ENCODE measurements at places on chromosomes 13 and 19.

DNA sequence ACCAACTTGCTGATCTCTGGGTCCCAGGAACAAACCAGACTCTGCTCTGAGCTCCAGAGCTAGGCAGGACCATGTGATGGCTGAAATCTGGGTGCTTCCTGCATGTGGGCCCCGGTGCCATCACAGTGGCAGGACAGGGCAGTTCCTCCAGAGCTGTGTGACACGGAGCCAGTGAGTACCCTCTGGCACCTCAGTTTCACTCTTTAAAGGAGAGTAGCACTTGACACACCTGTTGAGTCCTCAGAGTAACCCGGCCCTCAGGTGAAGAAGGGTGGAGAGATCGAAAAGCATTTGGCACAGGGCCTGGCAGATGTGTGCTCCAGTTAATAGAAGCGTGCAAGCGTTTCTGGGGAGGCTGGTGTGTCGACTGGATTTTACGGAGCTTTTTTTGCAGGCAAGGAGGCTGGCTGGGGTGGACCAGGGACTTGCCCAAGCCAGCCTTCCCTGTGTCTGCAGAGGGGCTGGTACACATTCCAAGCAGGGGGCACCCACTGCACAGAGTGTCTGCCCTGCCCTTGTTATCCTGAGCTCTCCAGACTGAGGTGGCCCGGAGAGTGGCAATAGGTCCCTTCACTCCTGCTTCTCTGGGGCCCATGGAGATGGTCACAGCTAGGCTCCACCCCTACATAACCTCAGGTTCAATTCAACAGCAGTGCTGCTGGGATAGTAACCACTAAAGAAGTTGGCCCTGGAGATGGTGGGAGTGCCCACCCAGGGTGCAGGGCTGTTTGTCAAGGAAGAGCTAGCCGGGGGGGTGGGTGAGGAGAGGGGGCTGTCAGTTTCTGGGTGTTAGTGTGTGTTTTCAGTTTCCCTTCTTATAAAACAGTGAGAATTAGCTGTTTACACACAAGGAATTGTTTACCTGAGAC is 8.3 kb downstream of the RPS19 start:
- DNase-seq, result no peak

- DNase-seq, result no peak
Observed at GRCh38 chr19:49165865-49166301, 8.3 kb downstream of the TRPM4 start.

DNA sequence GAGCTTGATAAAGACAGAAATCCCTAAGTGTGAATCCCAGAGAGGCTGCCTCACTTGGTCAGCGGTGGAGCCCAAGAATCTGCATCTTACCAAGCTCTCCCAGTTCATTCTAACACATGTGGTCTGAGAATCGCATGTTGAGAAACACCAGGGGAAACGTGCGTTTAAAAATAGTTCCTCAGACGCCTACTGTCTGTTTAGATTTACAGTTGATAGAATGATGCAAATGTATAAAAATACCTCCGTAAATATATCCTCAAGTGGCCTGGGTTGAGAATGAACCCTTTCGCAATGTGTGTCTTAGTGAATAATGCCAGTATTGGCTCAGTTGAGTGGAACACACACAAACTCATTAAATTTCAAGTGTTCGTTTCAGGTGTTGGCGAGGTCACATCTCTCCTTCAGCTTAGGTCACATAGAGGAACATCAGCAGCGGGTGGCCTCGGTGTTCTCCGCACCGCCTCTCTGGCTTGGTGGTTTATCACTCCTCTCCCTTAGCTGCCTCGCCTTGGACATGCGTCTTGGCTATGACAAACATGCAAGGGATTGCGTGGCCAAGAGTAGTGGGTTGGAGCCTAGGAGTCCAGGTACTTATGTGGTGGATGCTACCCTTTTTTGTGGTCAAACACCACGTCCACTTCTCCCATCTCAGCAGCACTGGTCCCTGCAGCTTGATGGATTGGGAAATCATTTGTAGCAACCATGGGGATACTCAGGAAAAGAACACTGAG is 117.6 kb upstream of the SPATA13 start:
- no peak for DNase-seq

DNA sequence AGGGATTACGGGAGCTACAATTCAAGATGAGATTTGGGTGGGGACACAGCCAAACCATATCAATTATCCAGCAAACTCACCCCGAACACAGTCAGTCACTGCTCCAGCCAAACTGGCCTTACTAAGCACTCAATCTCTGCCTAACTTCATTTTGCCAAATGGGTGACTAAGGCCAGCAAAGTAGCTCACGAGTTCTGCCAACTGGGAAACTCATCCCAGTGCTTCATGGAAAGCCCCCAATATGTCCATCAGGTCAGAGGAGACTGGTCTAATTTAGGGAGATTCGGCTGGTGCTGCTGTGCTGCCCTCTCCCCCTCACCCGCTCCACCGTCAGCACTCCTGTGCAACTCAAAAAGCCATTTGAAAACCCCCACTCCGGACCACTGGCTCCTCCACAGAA is 324.0 kb downstream of the FOXO1 start:
- no peak for DNase-seq

- no peak for DNase-seq
Observed at GRCh38 chr19:28823338-28823961, 389.5 kb downstream of the UQCRFS1 start.

DNA sequence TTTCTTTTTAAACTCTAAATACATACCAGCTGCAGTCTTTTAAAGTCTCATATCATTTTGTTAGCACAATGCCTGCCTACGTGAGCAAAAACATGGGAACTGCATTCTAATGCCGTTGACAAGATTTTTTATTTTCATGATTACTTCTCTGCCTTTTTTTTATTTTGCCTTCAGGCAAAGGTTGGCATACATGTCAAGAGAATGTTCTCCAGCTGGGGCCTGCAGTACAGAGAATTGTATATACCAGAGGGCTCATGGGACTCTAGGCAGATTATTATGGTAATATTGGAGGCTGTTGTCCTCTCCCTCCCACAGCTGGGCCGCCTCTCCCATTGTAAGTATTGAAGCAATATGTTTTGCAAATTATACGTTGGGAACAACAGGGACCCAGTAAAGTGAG is 53.9 kb upstream of the OBI1 start:
- no peak for DNase-seq

DNA sequence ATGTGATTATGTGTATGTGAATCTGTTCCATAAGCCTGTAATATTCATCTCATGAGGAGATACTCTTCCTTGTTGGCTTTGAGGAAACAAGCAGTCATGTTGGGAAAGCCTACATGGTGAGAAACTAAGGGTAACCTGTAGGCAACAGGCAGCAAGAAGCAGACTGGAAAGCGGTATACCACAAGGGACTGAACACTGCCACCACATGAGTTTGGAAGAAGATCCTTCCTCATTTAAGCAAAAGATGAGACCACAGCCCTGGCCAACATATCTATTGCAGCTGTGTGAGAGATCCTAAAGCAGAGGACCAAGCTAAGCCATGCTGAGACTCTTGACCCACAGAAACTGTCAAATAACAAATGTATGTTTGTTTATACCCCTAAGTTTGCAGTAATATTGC is 134.8 kb downstream of the B3GLCT start:
- no peak for DNase-seq

DNA sequence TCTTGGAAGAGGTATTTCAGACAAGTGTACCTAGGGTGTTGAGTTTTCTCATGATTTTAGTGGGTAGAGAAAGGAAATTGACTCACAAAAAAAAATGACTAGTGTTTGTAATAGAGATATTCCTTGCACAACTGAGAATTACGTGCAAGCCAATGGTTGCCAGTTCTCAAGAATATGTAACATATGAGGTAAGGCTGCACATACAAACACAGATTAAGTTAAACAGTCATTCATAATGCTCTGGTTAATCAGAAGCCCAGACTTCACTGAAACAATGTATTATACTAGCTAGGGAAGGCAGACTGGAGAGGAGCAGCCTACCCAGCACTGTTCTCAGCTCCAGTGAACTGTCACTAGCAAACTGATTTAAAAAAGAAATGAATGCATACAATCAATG is 418.3 kb downstream of the DIAPH3 start:
- DNase-seq, result no peak

DNA sequence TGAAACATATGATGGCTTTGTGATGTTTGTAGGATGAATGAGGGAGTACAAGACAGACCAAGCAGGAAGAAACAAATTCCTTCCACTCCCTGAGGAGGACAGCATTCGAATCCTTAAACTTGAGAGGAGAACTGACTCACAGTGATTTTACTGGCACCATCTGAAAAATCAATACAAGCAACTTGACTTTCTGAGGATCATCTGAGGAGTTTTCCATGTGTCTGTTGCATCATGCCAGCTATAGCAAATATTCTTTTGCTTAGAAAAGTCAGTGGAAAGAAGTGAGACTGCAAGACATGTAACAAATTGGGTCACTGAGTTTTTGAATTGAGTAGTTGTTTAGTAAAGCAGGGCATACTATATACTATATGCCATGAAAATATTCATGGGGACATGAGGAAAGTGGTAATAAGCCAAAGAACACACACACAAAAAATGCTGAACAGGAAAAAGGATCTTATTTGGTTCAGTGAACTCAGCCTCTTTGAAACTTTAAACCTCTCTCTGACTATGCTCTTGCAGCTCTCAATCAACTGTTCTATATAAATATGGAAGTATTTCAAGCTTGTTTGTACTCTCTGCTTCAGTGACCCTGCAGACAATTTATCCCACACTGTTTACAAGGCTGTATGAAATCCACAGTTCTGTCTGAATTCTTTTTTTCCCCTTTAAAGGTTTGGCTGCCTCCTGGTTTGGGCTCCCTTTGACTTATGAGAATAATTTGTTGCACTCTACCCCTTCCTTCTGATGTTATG is 35.5 kb downstream of the SERTM1 start:
- no peak for DNase-seq

GRCh38 chr19:14441041-14441938 is 8.2 kb downstream of the PKN1 start:
- DNase-seq, result no peak

GRCh38 chr13:110187641-110188161 is 119.3 kb downstream of the COL4A1 start:
- no peak for DNase-seq

DNA sequence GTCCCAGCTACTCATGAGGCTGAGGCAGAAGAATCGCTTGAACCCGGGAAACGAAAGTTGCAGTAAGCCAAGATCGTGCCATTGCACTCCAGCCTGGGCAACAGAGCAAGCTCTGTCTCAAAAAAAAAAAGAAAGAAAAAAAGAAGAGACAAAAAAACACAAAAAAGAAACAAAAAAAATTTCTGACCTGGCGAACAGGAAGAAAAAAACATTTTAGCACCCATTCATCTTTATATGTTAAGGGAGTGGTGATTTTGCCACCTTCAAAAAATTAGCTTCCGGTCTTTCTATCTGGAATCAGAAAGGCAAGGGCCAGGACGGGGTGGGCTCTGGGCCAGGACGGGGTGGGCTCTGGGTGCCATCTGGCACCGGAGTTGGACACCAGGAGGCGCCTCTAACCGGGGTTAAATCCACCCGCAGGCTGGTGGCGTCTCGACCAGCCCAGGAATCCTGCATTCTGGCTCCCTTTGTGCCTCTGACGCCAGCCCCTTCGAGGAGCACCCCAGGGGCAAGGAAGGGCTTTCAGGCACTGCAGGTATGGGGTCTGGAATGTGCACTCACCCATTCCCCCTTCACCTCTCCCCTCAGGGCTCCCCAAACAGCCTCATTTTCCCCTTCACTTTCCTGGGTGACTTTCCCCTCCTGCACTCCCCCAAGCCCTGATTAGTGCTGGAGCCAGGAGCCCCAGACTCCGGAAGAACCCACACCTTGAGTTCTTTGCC is 10.4 kb upstream of the ZSWIM4 start:
- DNase-seq, result peak; percentile 65

DNA sequence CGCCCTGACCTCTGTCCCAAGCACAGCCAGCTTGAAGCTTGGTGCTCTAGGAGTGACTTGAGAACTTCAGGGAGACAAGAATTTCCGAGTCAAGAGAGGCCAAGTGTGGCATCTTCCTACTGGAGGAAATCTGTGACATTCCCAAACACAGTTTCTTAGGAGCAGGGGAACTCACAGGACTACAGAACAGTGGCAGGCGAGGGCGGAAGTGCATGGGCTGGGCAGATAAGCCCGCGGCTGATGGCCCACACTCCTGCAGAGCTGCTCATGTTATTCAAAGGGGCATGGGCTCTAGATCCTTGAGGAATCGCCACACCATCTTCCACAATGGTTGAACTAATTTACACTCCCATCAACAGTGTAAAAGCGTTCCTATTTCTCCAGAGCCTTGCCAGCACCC is 168.8 kb downstream of the KATNAL1 start:
- DNase-seq, result no peak

DNA sequence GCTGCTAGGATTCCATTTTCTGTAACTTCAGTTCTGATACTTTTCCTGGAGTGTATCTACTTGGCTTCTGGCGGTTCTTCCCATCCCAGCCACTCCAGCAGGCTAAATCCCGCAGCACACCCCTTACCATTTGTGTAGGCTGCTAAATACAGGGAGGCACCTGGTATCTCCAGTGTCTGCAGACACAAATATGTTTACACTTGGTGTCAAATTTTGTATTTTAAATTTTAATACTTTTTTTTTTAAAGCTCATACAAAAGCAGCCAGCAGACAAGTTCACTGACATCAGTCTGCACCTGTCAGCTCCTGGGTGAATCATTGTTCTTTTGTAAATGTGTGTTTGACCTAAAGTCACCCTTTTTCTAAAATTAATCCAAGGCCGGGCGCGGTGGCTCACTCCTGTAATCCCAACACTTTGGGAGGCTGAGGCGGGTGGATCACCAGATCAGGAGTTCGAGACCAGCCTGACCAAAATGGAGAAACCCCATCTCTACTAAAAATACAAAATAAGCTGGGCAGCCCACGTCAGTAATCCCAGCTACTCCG is 3.4 kb upstream of the ZSCAN4 start:
- DNase-seq, result no peak

DNA sequence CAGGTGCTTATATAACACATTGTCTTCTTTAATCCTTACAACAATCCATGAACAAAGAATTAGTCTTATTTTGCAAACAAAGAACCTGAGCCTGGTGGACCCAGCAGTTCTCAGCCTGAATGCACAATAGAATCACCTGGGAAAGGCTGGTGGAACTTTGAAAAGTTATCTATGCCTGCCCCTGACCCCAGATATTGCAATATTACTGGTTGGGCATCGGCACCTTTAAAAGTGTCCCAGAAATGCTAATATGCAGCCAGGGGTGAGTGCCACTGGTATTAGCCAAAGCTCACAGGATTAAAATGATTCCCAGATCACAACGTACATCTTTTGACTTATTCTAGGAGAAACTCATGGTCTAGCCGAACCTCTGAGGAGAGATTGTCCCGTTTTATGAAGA is 268.8 kb downstream of the KLF5 start:
- DNase-seq, result no peak

- no peak for DNase-seq
Observed at GRCh38 chr13:60571571-60571970, 174.6 kb downstream of the TDRD3 start.

DNA sequence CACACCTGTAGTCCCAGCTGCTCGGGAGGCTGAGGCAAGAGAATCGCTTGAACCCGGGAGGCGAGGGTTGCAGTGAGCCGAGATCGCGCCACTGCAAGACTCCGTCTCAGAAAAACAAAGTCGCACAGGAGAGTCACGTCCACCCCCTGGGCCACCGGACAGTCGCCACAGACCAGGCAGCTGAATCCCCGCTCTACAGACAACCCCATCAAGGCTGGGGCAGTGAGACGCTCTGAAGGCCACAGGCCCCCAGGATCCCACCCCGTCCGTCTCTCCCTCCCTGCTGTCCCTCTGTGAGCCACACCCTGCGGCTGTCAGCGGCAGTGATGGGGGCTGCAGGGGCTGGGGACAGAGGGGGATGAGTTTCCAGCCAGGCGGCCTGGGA is 15.5 kb upstream of the PTBP1 start:
- DNase-seq, result no peak
